ENCODE measurements at places on chromosomes 16 and 17. TPM values are rescaled to one million over a fixed set of nuclear protein-coding genes. Genes with fewer than 3 reads are reported as not detected.
A peak's percentile ranks its signal among the peaks of the same experiment; 100 is the strongest.

DNA sequence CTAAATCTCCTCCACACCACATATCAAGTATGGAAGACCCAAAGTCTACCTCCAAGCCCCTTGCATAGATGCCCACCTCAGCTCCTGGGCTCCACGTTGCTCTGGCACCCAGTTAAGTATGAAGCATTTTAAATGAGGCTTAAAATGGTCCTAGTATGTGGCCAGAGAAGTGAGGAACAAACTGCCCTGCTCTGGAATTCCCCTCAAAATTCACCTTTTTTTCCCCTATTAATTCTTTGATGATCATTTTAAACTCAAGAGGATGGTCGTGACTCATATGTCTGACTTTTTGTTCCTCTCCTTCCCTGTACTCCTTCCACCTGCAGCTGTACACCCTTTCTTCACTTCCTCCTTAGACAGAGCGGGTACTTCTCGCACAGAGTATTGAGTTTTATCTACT, 234.5 kb upstream of the MYOCD start:
- no peak for DNase-seq

- no peak for DNase-seq
Observed at GRCh38 chr17:43834106-43834505, 1.2 kb upstream of the MPP3 start.

- no peak for DNase-seq
Observed at GRCh38 chr16:46787909-46788308, 39.8 kb upstream of the MYLK3 start.

DNA sequence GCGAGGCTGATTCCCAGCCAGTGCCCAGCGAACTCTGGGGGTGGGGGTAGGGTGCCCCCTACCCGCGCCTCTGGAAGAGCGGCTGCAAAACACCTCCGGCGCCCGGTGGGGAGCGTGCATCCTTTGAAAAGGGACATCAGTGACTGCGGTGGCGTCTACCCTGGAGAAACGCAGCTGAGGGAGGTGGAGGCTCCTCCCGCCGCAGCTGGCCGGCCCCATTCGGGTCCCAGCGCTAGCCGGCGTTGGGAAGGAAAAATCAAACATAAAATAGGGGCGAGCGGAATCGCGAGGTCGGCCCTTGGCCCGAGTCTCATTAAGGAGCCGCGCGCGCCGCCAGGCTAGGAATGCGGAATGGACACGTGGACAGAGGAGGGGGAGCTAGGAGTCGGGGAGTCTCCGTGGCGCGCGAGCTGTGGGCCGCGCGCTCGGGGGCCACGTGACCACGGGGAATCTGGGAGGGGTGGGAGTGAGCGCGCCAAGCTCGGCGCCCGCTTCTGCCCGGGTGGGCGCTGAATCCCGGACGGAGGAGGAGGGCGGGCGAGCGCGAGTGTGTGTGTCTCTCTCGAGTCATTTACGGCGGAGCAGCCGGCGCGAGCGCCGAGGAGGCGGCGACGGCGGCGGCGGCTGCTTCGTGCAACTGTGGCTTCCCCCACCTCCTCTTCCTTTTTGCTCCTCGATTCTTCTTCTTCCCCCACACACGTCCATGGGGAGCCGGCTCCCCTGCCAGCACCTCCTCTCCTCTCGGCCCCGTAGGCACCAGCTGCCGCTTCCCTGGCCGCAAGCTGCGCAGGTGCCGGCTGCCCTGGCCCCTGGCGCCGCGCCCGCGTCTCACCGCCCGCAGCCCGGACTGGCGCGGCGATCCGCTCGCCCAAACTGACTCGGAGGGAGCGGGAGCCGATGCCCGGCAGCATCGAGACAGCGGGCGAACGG, at the start of gene TMEM132E:
TSS of gene TMEM132E (plus strand) at position 566 of the 930 bp plus-strand sequence. CDS start 1,495 bp downstream, outside the sequence.
- peak; percentile 29 for DNase-seq

- no peak for DNase-seq
Observed at GRCh38 chr17:36707904-36708303, 106.5 kb downstream of the MRM1 start.

GRCh38 chr16:11203111-11203623, 52.8 kb downstream of the SOCS1 start:
- DNase-seq: no peak

DNA sequence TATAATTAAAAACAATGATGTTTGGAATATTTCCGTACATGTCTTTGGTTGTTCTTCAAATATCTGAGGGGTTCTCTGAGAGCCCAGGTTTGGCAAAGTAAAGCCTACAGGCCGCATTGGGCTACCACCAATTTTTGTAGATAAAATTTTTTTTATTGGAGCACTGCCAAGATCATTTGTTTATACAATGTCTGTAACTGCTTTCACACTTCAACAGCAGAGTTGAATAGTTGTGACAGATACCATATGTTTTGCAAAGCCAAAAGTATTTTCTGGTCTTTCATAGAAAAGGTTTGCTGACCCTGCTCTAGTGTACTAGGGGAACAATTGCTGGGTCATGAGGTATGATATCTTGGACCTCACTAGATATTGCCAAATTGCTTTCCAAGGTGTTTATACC, 10.5 kb downstream of the PPM1D start:
- no peak for DNase-seq

GRCh38 chr17:75645889-75646637, 12.8 kb downstream of the SMIM5 start:
- no peak for DNase-seq

DNA sequence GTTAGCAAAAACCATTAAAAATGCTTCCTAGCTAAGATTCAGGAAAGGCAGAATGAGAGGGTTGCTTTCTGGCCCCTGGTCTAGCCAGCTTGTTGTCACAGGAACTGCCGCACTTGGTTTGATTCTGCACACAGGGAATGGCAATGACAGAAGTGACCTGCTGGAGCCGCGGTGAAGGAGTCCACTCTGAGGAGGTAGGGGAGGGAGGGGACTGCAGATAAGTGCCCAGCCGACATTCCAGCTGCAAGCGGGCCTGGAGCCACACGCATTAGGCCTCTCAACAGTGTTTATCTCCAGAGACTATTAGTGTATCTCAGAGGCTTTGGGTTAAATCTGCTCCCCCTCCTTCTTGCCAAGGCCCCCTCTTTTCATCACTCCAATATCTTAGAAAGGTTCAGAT, 38.6 kb downstream of the CDRT15 start:
- DNase-seq: no peak

DNA sequence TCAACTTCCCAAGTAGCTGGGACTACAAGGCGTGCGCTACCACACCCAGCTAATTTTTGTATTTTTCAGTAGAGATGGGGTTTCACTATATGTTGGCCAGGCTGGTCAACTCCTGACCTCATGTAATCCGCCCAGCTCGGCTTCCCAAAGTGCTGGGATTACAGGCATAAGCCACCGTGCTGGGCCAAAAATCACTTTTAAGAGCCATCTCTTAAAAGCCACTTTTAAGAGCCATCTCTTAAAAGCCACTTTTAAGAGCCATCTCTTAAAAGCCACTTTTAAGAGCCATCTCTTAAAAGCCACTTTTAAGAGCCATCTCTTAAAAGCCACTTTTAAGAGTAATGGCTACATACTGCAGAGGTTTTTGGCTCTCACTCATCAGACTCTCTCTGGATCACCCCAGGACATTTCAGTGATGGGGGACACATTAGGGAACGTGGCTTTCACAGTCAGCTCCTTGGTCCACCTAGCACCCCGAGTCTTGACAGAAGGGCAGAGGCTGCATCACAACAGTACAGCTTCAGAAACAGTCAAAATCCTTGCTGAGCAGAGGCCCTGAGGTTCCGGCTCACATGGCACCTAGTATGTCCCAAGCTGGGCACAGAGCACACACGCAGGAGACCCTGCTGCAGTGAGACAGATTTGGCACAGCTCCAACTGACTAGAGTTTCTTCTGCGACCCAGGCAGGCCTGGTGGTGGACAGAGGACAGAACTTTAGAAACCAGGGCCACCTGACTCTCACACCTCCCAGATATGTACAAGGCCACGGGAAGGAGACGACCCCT, 23.6 kb downstream of the RANBP10 start:
- no peak for DNase-seq

GRCh38 chr16:77660311-77660710, 62.0 kb upstream of the NUDT7 start:
- DNase-seq: no peak

GRCh38 chr17:7440113-7440833, 961 bp downstream of the FGF11 start:
- peak; percentile 57 for DNase-seq

DNA sequence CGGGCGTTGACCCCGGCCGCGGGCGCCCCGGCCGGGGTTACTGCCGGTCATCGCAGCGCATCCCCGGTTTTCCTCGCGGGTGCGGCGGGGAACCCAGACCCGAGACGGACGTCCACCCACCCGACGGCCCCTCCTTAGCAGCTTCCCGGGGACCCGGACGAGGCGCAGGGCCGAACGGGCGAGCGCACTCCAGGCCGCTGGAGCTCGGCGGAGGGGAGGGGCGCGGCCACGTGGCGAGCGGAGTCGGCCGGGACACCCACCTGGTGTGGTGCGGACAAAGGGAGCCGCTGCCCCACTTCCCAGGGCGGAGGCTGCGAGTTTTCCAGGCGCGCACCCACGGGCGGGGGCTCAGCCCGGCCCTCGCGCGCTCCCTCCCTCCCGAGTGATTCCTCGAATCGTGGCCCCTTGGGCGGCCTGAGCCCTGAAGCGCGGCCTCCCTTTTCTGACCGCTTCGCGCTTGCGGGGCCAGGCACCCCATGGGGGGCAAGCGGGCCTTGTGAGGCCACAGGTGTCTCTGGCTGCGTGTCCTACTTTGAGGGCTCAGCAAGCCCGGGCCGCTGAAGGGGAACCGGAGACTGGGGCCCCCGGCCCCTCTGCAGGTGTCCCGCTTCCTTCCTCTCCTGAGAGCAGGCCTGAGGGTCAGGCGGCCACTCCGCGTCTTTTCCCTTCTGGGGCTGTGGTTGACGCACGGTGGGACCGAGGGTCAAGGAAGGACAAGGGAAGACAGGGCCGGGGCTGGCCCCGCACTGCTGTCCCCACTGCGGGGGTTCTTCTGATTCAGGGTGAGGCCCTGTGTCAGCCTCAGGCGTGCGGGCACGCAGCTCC, 1.1 kb upstream of the FASN start:
- DNase-seq: no peak

DNA sequence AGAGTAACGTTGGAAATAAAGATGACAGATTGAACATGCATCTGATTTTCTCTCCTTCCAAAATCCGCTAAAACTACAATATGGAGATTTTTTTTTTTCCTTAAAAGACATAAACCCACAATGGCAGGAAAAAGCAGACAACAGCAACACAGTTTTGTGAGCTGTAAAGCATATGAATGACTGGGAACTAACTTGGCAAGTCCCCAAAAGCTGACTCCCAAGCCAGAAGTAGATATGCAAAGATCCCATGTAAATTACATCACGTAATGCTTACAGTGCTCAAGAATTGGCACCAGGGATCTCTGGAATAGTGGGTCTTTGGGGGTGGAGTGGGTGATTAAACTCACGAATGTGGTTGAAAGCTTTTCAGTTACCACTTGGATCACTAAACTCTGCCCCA, 106.6 kb downstream of the ELAC2 start:
- no peak for DNase-seq

DNA sequence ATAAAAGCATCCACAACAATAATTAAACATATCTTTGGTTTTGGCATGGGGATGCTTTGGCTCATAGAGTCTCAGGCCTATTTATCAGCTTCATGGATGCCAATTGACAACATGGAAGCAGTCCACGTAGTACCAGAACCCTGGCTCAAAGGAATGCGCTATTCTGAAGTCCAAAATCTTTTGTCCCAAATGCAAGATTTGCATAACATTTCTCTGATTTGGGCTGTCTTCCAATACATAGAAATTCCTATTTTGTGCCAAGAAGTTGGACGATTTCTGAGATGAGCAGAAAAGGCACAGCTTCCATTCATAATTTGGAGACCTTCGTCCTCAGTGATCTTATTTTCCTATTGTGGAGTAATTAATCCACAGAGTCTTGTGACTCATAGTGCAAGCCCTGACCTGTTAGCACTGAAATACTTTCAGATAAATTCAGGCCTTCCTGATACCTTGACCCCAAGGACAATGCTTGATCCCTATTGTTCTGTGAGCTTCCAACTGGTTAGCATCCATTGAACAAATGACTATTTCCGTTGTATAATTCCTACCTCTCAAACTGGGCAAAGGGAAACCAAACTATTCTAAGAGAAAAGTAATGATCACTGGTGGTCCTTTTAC, 78.4 kb upstream of the CDH11 start:
- DNase-seq: no peak

- no peak for DNase-seq
Observed at GRCh38 chr17:61354895-61355874, 44.5 kb upstream of the TBX2 start.

DNA sequence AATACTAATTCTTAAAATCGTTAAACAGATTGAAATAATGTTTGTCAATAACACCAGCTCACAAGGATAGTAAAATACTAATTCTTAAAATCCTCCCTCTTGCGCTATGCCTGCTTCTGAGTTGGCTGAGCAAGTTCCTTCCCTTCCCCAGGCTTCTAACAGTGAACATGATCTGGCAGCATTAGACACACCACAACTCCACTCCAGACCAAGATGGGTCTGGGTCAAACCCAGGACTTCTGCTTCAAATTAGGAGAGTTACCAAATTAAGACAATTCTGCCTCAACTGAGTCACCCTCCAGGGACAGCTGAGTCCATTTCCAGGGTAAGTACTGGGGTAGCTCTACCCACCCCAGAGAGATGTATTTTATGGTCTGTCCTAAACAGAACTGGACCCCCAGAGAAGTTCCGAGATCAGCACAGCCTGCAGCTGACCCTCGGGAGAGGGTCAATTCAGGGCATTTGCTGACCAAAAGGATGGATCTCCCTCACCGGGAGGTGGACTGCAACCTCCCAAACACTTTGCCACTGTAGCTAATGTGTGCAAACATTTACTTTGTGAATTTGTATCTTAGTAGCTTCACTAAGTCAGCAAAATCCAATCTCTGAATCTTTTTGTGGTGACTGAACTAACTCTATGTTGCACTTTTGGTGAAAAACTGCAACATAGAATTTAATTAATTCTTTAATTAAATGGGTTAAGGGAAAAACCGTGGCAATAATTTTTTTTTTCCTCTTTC, 48.8 kb downstream of the ADCY9 start:
- DNase-seq: no peak

DNA sequence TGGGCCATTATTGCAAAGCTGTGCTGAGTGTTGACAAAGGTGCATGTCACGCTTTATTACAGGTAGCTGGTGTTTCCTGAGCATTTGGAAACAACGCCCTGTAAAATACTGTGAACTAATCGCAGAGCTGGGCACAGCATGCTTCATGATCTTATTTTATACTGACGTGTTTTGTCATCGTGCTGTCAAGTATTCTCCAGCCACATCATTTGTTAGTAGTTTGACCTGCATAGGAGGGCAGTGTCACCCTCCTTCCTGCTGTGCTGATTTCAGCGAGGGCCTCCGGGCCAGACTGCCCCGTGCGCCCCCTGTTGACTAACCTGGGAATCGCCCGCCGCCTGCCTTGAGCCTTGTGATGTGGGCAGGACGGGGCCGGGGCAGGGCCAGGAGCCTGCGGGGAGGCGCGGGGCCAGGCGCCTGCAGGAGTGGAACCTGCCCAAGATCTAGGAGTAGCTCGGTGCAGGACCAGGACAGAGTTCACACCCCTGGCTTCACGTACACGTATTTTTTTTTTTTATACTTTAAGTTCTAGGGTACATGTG, 820.7 kb downstream of the KCNJ18 start:
- no peak for DNase-seq

- no peak for DNase-seq
Observed at GRCh38 chr17:81570964-81571363, 18.8 kb upstream of the FAAP100 start.

NKD1 gene
- total RNA-seq: 3.3 TPM

KRTAP4-4 gene
- not detected for total RNA-seq

PPM1E gene
- not detected for total RNA-seq

CA5A gene
- not detected for total RNA-seq

SPATA32 gene
- not detected for total RNA-seq

KATNB1 gene
- total RNA-seq: 8.7 TPM

PPP1R27 gene
- not detected for total RNA-seq

PTX4 gene
- total RNA-seq: not detected

CAMKK1 gene
- total RNA-seq: 8.9 TPM
